Activated naive CD4-positive, alpha-beta T cell (primary cell): ENCODE measurements at places on chromosomes 16 and 17.
A peak's percentile ranks its signal among the peaks of the same experiment; 100 is the strongest.

GRCh38 chr16:66264311-66265047 lies 102.0 kb upstream of the CDH5 start:
- no peak for DNase-seq

DNA sequence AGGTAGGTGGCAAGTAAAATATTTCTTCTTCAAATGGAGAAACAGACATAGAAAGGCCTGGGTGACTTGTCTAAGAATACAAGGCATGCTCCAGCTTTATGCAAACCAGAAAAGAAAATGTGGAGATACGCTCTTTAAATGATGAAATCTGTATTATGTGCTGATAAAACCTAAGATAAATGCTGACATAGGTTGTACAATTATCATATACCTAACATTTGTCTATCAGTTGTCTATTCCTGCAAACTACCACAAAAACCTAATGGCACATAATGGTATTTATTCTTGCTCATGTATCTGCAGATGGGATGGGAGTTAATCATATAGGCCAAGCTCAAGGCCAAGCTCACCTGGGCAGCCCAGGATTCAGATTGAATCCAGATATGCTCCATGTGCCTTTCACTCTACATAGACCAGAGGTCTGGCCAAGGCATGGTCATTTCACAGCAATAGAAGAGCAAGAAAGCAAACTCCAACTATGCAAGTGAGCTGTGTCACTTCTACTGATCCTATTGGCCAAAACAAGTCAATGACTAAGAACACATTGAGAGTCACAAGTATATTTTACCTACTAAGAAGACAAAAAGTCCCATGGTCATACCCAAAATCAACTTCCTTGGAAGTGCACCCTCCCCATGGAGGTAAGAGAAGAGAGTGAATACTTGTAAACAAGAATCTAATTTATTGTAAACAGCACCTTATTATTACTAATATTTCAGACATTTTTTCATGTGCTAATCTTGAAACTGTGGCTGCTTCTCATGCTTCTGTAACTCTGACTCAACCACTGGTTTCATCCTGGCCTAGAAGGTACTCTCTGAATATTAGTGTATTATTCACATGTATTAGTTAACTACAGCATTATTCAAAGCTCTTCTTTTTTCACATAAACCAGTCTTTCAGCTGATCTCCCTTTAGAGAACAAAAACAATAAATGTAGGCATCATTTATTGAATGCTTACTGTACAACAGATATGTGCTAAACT lies 270.7 kb upstream of the SOX9 start:
- DNase-seq: no peak

- no peak for DNase-seq
Observed at GRCh38 chr17:16473044-16474011, 18.7 kb downstream of the LRRC75A start.

DNA sequence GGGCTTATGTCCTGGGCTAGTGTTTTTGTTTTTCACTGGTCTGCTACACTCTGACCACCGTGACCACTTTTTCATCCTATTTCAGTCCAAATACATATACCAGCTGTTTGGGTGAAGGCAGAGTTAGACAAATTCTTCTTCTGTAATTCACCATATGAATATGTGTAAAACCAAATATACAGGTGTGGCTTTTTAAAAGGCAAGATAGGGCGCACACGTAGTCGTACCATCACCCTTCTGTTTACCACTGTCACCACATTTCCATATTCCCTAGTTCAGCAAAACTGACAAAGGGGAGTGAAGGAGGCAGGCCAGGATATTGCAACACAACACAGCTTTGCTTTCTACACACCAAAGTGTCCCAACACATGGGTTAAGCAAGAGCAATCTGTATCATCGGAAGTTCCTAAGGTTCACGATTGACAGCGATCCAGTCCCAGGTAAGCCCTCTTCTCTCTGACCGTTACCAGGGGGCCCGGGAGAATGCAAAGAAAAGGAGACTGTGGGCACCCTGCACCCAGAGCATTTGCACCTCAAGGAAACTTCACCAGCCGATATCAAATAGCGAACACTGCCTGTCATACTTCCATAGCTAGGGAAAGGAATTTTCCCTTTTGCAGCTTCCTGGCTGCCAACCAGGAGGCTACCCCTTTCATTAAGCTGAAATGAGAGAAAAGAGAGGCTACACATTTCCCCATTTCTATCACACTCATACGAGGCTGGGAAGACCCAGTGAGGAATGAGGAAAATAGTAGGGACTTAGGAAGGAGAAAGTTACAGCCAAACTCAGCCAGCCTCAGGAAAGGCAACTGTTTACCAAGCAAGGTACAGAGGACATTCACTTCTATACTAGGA lies 23.1 kb downstream of the CREBBP start:
- no peak for DNase-seq

DNA sequence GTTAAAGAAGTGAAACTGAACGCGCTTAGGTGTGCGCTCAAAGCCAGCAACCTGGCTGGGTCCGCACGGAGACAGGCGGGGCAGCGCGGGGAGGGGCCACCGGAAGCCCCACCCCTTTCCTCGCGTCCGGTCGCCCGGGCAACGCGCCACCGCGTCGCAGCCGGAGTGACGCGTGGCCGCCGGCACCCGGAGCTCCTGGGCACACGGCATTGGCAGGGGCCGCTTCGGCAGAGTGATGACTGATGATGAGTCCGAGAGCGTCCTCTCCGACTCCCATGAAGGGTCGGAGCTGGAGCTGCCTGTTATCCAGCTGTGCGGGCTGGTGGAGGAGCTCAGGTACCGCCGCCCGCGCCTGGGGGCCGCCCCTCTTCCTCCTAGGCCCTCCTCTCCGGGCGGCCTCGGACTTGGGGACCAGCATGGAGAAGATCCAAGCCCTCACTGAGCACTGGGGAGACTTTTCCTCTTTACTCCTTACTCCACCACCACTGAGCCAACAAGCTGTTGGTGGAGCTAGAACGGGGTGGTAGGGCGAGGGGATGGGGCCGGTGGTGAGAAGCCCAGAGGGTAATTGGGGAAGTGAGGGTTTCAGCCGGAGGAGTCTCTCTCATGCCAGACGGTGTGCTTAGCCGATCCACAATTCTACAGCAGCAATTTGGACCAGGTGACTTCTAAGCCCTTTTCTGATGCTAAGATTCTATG lies 44.9 kb downstream of the PRSS54 start:
- peak; percentile 72 for DNase-seq

GRCh38 chr16:3494386-3494973 lies 809 bp downstream of the C16orf90 start:
- DNase-seq: no peak
